ENCODE measurements at places on chromosomes 2 and 18. TPM values are rescaled to one million over a fixed set of nuclear protein-coding genes. Genes with fewer than 3 reads are reported as not detected.

PRKAG3 gene
- total RNA-seq, result not detected

LIMS4 gene
- 0.43 TPM for total RNA-seq

SLC14A1 gene
- total RNA-seq, result 2.3 TPM

CNGA3 gene
- total RNA-seq, result not detected

SNX17 gene
- 100 TPM for total RNA-seq

FIGN gene
- total RNA-seq, result not detected

SANBR gene
- 1.8 TPM for total RNA-seq

DNA sequence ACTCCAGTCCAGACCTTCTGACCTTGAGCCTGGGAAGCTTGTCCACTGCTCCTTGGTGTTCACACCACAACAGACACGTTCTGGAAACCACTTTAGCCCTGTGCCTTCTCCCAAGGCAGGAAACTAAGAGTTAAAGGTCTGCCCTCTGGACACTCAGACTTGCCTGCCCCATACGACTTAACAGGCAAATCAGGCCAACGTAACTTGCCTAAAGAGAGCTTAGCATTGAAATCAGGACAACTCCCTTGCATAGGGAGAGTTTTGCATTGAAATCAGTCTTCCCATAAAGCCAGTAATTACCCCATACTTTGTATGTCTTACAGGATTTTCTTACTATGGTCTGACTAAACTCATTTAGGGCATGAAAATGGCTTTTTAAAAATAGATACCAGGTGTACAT lies 18.5 kb downstream of the NFE2L2 start:
- H3K27ac ChIP-seq, result peak overlapping the region; percentile 86
- DNase-seq, result no peak
- peaks cover 6% of the 10 kb centered on the region for H3K36me3 ChIP-seq
- H3K4me1 ChIP-seq, result peaks cover 53% of the 10 kb centered on the region

GRCh38 chr2:27105981-27106380 lies 12.9 kb downstream of the CGREF1 start:
- no peaks in the 10 kb centered on the region for H3K4me1 ChIP-seq
- peaks cover 12% of the 10 kb centered on the region for H3K27me3 ChIP-seq
- no peak overlapping the region for H3K4me3 ChIP-seq
- H3K36me3 ChIP-seq, result no peaks in the 10 kb centered on the region
- DNase-seq, result no peak

DNA sequence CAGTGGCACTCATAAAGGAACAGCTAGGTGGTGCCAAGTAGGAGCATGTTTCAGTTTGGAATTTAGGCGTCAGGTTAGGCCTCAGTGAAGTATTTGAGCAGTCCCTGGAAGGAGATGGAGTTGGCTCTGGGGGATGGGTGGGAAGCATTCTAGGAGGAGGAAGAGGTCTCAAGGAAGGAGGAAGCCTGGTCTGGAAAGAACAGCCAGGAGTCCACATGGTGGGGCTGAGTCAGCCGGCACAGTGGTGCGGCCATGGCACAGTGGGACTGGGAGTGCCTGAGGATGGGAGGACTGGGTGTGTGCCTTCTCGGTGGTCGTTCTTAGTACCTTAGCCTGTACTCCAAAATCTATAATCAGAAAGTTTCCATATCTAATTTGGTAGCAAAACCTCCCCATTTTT lies 373.3 kb downstream of the PTPRM start:
- H3K36me3 ChIP-seq, result no peaks in the 10 kb centered on the region
- DNase-seq, result no peak
- H3K4me3 ChIP-seq, result no peak overlapping the region

GRCh38 chr2:236901956-236902355 lies 183.7 kb upstream of the COPS8 start:
- H3K4me1 ChIP-seq, result no peaks in the 10 kb centered on the region
- peaks cover 43% of the 10 kb centered on the region for H3K27me3 ChIP-seq
- H3K36me3 ChIP-seq, result no peaks in the 10 kb centered on the region
- no peak for DNase-seq
- no peak overlapping the region for H3K4me3 ChIP-seq
- no peak overlapping the region for H3K27ac ChIP-seq

DNA sequence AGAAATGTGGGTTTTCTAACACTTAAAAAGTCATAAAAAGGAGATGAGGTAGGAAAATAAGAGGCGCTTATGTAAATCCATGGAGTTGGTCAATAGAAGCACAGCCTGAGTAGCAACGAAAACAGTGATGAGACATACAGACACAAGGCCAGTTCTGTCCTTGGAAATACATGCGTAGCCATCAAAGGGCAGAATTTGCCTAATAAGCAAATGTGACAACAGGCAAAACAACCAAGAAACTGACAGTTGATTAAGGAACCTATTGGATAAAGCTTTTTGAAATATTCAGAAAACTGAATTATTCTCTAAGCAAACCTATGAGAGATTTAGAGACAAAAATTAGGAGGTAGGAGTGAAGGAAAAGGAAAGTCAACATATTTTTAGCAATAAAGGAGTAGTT lies 586.3 kb downstream of the PLCL1 start:
- H3K36me3 ChIP-seq, result no peaks in the 10 kb centered on the region
- no peak for DNase-seq
- no peak overlapping the region for H3K4me3 ChIP-seq
- H3K27me3 ChIP-seq, result peaks cover 33% of the 10 kb centered on the region
- H3K4me1 ChIP-seq, result no peaks in the 10 kb centered on the region
- no peak overlapping the region for H3K27ac ChIP-seq

DNA sequence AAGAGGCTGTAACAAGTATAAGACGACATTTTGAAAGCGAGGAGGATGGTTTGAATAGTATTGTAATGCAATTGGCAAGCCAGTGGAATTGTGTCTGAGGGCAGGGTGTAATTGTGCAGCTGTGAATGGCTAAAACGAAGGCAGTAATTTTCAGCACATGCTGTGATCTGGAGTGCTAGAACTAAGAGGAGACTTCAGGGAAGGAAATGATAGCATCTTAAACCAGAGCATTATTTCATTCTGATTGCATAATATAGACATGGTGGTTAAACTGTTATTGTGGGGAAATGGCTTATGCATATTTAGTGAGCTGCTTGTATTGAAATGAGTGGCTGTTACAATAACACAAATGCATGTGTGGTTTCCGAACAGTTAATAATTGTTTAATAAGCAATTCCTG lies 36.3 kb downstream of the THSD7B start:
- no peak overlapping the region for H3K4me3 ChIP-seq
- H3K36me3 ChIP-seq, result no peaks in the 10 kb centered on the region
- no peaks in the 10 kb centered on the region for H3K27me3 ChIP-seq
- no peak overlapping the region for H3K27ac ChIP-seq
- DNase-seq, result no peak
